ENCODE measurements at places on chromosomes 1 and 21. TPM values are rescaled to one million over a fixed set of nuclear protein-coding genes. Genes with fewer than 3 reads are reported as not detected.

C1QB gene
- total RNA-seq: not detected

DENND4B gene
- 13.8 TPM for total RNA-seq

CSRP1 gene
- 67.0 TPM for total RNA-seq

ALG14 gene
- total RNA-seq: 7.1 TPM

FAF1 gene
- total RNA-seq: 73.3 TPM

PDPN gene
- total RNA-seq: not detected

PADI2 gene
- total RNA-seq: 2.4 TPM

S100A7A gene
- total RNA-seq: not detected

ZNF672 gene
- 29.8 TPM for total RNA-seq

FAM163A gene
- not detected for total RNA-seq

HYI gene
- total RNA-seq: 0.74 TPM

S100A7 gene
- not detected for total RNA-seq

FCRL6 gene
- not detected for total RNA-seq

PGLYRP3 gene
- not detected for total RNA-seq

CFAP45 gene
- 0.13 TPM for total RNA-seq

MTX1 gene
- 140 TPM for total RNA-seq

SYDE2 gene
- total RNA-seq: 2.0 TPM

NBPF11 gene
- 5.1 TPM for total RNA-seq

LGR6 gene
- total RNA-seq: not detected

CELA2A gene
- not detected for total RNA-seq

RABGAP1L gene
- 32.0 TPM for total RNA-seq

ARHGEF11 gene
- total RNA-seq: 37.9 TPM

IGSF5 gene
- total RNA-seq: 0.48 TPM

OPTC gene
- total RNA-seq: not detected

PAX7 gene
- total RNA-seq: not detected

FAM131C gene
- 0.26 TPM for total RNA-seq

CYP4X1 gene
- total RNA-seq: not detected

GOLT1A gene
- not detected for total RNA-seq

NCDN gene
- total RNA-seq: 13.4 TPM

TMPRSS2 gene
- not detected for total RNA-seq

KCNK2 gene
- total RNA-seq: 2.0 TPM

RIMKLA gene
- 0.35 TPM for total RNA-seq

SEMA4A gene
- total RNA-seq: 0.11 TPM

USH2A gene
- 0.79 TPM for total RNA-seq
